Head of caudate nucleus (tissue), 42 donors: ENCODE measurements at places on chromosomes 1 and 21.
A peak's percentile ranks its signal among the peaks of the same experiment; 100 is the strongest.

- DNase-seq, result no peak
Observed at GRCh38 chr1:90083995-90084394, 89.1 kb downstream of the ZNF326 start.

- DNase-seq, result no peak
Observed at GRCh38 chr21:40452548-40452947, 394.4 kb downstream of the DSCAM start.

GRCh38 chr1:152108882-152109222, 6.4 kb downstream of the TCHH start:
- DNase-seq, result no peak

GRCh38 chr1:110631836-110632620, 25.9 kb upstream of the KCNA2 start:
- DNase-seq, result no peak

DNA sequence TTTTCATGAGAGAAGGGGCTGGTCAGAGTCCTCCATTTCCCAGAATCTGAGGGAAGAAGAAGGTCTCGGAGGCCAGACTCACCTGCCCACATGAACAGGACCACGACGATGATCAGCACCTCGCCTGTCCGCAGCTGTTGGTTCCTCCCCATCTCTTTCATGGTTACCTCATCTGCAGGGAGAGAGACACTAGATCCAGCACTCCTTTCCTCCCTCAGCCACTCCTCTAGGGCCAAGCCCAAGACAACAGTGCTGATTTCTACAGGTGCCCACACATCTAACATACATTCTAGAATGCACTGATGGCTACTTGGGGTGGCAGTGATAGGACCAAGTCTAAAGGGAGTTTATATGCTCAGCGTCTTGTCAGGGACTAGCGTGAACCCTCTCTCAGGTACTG, 3.0 kb downstream of the FNDC5 start:
- no peak for DNase-seq

DNA sequence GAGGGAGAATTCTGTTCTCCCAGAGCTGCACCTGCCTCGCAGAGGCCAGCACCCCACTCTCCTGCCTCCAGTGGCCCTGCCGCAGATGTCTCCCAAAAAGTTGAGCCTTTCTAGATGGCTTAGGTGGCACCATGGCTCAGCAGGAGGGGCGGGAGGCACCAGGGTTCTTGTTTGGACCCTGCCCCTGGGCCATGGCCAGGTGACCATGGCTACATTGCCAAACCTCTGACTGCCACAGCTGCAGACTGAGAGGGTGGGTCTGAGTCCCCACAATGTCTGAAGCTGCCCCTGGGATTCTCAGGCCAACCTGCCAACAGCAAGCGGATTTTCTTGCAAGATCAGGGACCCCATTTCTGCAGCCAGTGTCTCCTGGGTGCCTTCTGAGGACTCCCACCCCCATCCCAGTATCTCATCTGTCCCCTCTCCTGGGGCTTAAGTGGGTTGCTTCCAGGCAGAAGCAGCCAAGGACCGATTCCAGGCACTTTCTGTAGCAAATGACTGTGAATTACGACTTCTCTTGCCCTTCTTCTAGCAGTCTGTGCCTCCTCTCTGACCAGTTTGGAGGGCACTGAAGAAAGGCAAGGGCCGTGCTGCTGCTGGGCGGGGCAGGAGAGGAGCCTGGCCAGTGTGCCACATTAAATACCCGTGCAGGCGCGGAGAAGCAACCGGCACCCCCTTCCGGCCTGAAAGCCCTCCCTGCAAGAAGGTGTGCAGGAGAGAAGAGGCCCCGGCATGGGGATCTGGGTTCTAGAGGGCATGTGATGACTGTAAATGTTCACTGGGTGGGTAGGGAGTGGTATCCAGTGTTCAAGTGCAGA, 22.5 kb downstream of the SESN2 start:
- DNase-seq, result no peak

DNA sequence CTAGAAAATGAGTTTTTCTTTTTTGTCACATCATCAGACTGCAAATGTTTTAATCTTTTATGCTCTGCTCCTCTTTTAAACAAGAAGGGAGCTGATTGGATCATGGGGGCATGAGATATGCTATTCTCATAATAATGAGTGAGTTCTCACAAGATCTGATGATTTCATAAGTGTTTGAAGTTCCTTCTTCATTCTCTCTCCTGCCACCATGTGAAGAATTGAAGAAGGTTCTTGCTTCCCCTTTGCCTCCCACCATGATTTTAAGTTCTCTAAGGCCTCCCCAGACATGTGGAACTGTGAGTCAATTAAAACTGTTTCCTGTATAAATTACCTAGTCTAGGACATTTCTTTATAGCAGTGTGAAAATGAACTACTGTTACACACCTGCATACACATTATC, 218.2 kb downstream of the NRIP1 start:
- DNase-seq, result no peak

GRCh38 chr1:172513479-172513878, 19.5 kb upstream of the SUCO start:
- DNase-seq, result no peak

- no peak for DNase-seq
Observed at GRCh38 chr1:78500529-78500928, 9.8 kb downstream of the PTGFR start.

DNA sequence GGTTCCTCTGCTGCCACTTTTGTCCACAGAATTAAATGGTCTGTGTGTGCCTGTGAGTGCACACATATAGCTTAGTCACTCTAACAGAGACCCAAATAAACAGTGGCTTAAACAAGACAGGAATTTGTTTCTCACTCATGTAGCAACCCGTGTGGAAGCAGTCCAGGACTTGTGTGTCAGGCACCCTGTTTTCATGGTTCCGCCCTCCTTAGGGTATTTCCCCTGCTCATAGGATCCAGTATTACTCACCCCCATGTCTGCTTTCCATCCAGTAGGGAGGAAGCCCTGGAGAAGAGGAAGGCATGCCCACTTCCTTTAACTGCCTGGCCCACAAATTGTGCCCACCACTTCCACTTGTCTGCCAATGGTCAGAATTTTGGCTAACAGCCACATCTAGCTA, 41.3 kb upstream of the TACSTD2 start:
- DNase-seq, result peak; percentile 14

- no peak for DNase-seq
Observed at GRCh38 chr1:36506276-36506920, 23.7 kb upstream of the CSF3R start.

- peak; percentile 89 for DNase-seq
Observed at GRCh38 chr1:36609241-36610027, 126.7 kb upstream of the CSF3R start.

GRCh38 chr1:199522338-199522737, 505.2 kb upstream of the NR5A2 start:
- DNase-seq, result no peak

DNA sequence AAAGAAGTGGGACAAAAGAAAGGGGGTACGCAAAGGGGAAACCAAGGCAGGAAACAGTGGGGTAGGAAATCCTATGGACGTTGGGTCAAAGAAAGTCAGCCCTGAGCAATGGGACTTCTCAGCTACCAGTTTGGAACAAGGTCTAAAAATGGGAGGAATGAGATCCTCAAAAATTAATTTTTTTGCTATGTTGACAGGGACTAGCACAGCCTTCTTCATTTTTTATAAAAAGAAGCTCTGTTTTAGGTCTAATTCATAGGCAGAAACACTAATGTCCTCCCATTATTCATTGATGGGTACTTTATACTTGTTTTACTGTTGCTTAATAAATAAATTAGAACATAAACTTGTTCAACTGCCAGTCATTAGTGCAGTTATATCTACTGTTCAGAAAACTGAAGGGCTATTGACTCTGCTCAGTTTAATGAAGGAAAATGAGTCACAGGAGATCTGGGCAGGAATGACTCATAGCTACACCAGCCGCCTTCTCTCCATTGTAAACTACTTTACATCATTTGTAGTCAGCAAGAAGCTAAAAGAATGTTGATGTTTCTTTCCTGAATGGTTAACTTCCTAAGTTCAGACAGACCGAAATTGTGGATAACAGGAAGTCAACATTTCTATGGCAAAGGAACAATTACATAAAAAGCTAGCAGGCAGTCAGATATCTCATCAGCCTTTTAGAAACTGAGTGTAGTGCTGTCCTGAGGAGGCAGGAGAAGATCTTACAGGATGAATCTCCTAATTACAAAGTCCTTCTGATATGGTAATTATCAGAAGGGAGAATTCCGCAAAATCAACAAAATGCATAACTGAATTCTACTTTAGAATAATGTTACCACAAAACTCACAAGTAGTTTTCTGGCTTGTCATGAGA, 356.4 kb upstream of the PKN2 start:
- no peak for DNase-seq

GRCh38 chr1:3367376-3367775, 87.1 kb upstream of the ARHGEF16 start:
- DNase-seq, result no peak

DNA sequence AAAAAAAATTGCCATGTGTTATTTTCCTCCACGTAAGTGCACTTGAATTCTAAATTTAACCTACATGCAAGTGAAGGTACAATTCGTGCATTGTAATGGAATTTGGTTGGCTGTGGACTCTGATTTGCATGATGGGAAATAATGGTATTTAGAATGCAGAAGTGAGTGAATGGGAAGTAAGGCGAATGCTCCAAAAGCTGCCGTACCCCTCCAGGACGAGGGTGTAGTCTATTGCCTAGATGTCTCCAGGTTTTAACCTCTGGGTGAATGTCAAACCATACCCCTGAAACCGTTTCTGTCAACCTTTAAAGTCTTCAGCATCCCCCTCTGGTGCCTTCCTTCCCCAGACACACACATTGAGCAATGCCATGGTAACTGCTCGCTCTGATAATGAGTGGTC, 44.5 kb downstream of the KIAA0040 start:
- DNase-seq, result no peak
